Colonic mucosa (tissue), 4 donors: ENCODE measurements at places on chromosomes 7 and 10. TPM values are rescaled to one million over a fixed set of nuclear protein-coding genes. Genes with fewer than 3 reads are reported as not detected.

DNA sequence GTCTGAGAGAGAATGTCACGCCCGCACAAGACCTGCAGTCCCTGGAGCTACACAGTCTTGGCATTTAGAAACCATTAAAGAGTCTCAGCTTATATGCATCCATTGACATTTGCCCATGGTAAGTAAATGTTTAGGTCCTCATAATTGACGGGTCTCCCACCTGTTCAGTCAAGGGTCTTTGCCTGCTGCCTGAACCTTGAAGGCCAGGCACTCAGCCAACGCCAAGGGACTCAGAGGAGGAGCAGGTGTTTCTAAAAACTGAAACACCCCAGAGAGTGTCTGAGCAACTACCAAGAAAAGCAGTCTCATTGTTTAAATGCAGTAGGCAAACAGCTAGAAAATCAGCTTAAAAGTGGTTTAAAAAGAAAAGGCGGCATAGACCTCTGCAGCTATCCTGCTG lies 264.7 kb upstream of the AKR1E2 start:
- DNase-seq = no peak

H2BK1 gene
- total RNA-seq = not detected

PTPN20 gene
- 4.9 TPM for total RNA-seq

CTAGE15 gene
- total RNA-seq = 1.3 TPM

- no peak for DNase-seq
Measured at GRCh38 chr7:158507917-158508316, 79.7 kb downstream of the PTPRN2 start.

CC2D2B gene
- 0.15 TPM for total RNA-seq

NEUROG3 gene
- total RNA-seq = 4.0 TPM

DNA sequence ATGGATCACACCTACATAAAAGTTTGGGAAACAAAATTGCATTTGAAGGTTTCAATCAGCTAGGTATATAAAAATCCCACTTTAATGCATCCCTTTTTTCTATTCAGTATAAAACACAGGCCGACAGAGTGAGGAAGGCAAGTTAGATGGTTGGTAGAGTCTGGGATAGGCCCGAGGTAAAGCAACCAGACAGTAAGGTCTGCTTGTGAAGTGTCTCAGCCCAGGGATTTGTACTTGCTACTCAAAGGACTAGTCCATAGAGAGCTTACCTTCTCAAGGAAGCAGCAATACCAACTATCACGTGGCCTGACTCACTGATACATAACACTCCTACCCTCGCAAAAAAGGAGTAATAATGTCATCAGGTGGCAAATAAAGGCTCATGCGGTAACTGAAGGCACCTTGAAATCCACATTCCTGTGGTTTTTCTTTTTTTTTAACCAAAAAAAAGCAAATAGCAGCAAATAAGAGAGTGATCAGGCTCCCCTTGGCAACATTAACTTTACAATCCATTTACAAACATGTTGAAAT lies 56.2 kb upstream of the ATP6V0A4 start:
- DNase-seq = no peak

DNA sequence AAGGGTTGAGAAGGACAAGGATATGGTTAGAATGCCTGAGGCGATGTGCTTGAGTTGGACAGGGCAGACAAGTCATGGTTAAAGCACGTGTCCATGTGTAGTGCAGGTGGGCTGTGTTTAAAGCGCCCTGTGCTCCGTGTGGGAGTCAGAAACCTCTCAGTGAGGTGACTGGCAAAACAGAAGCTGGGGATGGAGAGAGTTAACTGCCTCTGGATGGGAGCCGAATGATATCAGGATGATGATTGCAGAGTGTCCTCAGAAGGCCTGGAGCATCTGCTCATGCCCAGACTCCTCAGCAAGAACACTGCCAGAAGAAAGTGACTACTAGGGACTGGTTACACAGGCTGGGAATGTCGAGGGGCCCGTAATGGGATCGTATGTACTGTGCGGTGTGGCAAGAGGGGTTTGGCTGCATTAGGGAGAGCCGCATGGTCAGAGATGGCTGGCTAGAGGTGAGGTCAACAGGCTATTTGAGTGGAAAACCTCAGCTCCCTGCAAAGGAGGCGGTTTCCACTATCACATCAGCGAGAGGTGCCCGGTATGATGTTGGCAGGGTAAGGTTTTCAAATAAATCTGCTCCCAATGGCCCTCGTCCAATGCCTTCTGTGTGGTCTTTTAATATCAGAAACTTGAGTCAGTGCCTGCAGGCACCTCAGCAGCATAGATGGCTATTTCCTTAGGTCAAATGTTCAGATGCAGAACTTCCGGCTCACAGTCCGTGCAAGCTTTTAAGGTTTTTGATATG lies 26.1 kb upstream of the MRC1 start:
- no peak for DNase-seq

- DNase-seq = no peak
Measured at GRCh38 chr7:132394283-132395198, 181.7 kb downstream of the PLXNA4 start.

DNA sequence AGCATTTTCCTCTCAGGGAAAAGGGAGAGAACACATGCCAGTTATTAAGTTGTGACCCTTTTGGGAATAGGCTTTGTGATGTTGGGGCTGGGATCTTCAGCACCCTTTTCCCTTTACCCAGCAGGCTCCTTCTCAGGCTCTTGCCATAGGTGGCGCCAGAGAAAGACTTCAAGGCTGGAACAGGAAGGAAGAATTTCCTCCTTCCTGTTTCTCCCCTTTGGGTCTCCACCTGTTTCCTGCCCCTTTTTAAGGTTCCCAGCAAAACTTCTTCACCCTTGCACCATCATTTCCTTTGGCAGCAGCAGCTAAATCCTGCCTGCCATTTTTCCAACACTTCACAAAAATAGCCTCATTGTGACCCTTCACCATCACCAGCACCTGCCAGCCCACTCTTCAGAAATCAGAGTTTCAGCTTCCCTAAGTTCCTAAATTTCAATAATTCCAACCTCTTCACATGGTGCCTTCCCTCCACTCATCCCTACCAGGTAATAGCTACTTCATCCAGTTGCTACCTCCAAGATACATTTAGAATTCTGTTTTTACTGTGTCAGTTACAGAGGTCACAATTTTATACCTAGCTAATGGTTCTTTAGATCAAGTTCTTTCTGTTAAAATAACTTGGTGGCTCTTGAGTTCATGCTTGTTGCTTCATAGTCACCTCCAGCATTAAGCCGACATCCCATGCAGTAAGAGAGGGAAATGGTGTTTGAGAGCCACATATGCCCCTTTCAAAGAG lies 22.4 kb upstream of the FOXK1 start:
- DNase-seq = no peak

- DNase-seq = no peak
Measured at GRCh38 chr7:956031-956430, 1.6 kb upstream of the ADAP1 start.
